ENCODE measurements at places on chromosomes 12 and 14.

DNA sequence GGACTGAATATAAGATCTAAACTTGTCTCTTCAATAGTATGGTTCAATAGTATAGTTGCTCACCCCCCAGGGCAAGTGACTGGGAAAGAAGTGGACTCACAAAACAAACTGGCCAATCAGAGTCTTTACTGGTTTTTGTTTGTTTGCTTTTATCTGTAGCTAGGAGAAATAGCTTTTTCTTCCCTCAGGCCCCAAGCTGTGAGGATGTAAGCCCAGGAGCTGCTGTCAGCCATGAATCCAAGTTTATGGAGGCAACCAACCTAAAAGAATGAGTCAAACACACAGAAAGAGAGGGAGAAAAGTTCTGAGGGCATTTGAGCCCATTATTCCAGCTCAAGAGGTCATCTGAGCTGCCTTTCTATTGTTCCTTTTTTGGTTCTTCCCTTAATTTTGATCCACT, 375.3 kb downstream of the BCAT1 start:
- DNase-seq: no peak

GRCh38 chr14:102125546-102125945, 14.2 kb upstream of the WDR20 start:
- DNase-seq: no peak

GRCh38 chr12:122161682-122162081, 12.3 kb downstream of the IL31 start:
- DNase-seq: no peak

- DNase-seq: no peak
Observed at GRCh38 chr14:79585845-79586244, 625.5 kb downstream of the DIO2 start.

DNA sequence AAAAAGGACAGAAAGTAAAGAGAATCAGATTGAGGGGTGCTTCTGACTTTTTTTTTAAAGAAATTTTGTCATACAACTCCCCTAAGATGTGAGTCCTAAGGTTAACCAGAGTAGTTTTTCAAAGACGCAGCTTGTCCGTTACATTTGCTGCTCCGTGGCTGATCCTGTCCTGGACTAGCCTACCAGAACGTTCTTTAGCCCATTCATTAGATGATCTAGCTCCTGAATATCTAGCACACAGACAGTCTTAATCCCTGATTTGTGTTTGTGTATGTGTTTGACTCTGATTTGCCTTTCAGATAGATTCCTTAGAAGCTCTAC, 60.3 kb downstream of the SAMD4A start:
- DNase-seq: no peak

GRCh38 chr14:99757331-99758070, 35.7 kb upstream of the EML1 start:
- no peak for DNase-seq

- DNase-seq: no peak
Observed at GRCh38 chr12:74918291-74918690, 291.3 kb downstream of the KCNC2 start.

GRCh38 chr14:100868621-100869370, 34.7 kb downstream of the RTL1 start:
- DNase-seq: no peak

DNA sequence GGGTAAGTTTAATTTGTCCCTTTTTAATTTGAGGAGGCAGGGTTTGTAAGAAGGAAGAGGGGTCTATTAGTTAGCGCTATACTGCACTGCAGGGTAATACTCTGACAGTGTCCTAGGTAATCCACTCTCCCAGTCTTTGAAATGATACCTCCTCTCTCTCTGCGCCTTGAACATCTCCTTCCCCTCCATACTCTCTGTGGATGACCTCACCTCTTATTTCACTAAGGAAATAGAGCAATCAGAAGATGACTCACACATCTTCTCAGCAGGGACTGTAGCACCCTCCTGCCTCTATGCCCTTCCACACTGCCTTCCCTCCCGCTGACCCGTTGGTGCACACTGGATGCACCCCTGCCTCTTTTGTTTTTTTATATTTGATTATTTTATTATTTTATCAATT, 94.2 kb downstream of the GRIP1 start:
- DNase-seq: no peak

DNA sequence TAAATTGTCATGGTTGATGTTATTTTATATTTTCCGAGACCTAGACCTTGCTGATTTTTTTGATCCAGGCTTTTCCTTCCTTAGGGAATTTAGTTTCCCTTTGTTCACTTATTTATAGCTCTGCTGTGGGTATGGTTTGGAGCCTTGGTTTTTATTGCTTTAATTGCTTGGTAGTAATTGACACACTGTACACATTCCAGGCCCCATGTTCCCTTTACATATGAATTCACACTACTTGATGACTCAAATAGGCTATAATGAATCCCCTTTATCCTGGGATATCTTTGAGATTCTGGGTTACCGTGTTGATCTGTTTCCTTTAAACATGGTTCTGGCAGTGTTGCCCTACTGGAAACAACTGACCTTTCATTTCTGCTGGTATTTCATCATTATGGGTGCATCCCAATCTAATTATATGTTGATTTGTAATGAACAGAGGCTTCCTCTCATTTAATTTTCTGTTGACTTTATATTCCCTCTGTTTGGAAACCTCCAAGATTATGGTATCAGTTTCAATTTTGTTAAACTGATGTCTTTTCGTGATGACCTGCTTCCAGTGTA, 424.0 kb downstream of the RAD51B start:
- no peak for DNase-seq

DNA sequence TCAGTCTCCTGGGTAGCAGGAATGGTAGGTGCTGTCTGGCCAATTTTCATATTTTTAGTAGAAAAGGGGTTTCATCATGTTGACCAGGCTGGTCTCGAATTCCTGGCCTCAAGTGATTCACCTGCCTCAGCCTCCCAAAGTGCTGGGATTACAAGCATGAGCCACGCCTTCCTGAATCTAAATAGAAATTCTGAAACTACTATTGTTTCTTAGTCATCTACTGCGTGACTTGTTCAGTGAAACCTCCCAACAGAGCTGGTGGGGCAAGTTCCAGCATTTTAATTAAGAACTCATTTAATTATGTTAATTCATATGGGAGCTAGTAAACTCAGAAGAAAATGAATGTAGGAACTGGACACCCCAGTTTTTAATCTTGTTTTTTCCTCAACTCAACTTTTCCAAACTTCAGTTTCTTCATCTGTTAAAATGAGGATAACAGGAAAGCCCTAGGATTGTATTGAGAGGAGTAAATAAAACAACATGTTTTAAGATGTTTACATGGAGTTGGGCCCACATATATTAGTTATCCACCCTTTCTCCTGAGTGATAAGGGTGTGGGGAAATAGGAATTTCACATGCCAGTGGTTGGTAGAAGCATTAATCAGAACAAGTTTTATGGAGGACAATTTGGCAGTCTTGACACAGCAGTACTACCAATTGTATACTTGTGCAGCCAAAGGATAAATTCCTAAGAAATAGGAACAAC, 335.8 kb upstream of the E2F7 start:
- no peak for DNase-seq

DNA sequence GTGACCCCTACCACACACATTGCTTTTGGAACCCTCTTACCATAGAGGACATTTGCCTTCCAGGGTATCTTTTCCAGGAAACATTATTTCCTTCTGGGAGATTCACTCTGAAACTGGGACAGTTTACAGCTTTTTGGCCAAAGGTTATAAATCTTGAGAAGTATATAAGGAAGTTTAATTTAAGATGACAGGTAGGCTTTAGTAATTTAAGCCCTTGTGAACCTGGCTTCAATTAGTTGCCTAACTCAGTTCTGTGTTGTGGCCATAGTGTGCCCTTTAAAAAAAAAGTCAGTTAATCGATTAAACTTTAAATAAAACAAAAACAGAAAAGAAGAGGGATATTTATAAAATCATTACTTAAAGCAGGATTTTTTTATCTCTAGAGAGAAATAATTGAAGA, 142.9 kb downstream of the NAV3 start:
- no peak for DNase-seq

DNA sequence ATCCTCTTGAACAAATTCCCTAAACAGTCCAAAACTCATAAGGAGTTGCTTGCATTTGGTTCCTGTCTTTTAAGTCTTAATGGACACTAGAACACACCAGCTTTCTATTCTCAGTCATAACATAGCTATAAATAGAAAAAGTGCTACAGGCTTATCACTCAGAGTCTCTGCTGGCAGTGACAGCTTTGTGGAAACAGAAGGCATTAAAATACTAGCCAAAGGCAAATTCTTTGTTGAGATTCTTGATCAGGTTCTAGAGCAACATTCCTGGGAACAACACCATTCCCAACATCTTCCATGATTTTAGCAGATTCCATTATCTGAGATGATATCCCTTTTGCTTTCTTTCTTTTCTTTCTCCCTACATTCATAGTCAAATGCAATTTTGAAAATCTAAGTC, 207.7 kb upstream of the PLEKHG7 start:
- DNase-seq: no peak

DNA sequence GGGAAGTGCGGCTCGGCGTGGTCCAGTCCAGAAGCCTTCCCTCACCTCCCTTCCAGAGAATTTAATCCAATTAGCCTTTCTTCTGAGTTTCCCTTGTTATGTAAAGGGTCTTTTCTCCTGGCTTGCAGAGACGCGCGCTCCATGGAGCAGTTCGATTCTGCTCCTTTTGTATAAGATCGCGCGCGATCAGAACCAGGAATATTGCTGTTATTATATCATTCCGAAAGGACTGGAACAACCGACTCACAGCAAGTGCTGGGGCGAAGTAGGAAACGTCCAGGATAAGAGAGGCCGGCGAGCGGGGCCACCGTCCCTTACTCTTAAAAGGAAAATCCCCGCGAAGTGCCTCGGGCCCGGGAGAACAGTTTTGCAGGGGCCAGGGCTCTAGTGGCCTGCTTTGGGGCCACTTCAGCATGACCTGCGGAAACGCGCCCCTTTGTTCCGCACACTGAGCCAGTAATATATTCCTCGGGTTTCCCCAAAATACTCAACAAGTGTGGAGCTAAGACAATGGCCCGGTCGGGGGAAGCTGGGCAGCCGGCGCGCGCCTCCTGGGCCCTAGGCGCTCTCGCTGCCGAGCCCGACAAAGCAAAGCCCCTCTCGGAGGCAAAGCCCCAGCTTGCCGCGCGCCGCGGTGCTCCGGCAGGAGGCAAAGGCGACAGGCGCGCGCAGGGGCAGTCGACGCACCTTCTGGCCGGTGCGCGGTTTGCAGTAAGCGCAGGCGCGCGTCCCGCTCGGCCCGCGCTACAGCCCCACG, 2.9 kb downstream of the RFX4 start:
- no peak for DNase-seq

- no peak for DNase-seq
Observed at GRCh38 chr14:64569138-64569631, 19.4 kb downstream of the PPP1R36 start.

DNA sequence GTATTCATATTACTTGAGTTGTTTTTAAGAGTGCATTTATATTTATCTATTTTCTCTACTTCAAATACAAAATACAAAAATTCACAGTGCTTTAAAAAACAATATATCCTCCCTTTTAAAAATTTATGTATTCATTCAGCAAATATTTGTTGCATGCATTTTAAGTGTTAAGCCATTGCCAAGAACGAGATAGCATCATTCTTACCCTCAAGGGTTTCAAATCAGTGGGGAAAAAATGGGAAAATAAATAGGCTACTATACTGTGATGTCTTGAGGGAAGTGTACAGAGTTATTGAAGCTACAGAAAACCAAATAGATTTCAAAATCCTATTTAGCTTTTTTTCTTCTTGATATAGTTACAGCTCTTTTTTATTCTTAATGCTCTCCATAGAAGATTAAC, 23.2 kb downstream of the MRPS35 start:
- DNase-seq: no peak
